Stimulated activated CD4-positive, alpha-beta T cell treated with anti-CD3 and anti-CD28 coated beads, Interleukin-2, amount 100 ng/mL, for 4 hours (primary cell): ENCODE measurements at places on chromosomes 1 and 21.

DNA sequence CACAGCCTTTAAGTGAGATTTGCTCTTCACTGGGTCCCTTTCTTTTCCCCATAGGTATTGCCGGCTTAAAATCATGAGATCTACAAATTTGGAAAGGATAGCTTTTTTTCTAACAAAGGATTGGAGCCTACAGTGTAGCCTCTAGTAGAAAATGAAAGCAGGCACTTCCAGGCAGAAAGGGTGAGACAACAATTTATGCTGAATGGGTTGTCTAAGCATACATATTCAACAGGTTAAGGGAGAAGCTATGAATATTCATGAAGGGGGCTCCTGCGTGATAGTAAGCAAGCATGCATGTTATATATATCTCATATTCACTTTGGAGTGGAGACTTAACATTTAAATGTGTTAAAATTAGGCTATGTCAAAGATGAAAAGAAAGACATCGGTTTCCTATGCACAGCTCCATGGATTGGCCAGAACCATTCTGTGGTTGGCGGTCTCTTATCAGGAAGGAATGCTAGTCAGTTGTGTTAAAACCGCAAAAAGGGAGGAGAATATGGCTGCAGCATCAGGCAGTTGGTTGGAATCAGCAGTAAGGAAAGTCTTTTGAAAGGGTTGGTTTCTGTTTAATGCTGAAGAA is 66.0 kb downstream of the VCAM1 start:
- DNase-seq: no peak

DNA sequence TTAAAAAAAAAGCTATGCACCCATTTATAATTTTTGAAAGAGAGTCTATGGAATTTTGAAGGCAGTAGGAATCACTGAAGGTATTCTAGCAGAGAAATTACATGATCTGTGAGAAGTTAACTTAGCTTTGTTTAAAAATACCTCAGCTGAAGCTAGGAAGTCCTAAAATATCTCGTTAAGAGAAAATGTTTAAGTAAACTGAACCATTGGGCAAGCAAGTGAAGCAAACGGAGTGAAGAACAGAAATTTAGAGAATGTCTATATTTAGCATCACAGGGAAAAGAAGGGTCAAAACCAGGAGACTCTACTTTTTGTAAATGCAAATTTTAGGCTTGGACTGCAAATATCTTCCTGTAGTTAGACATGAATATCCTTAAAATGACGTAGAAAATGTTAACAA is 230.8 kb downstream of the HMCN1 start:
- DNase-seq: no peak

DNA sequence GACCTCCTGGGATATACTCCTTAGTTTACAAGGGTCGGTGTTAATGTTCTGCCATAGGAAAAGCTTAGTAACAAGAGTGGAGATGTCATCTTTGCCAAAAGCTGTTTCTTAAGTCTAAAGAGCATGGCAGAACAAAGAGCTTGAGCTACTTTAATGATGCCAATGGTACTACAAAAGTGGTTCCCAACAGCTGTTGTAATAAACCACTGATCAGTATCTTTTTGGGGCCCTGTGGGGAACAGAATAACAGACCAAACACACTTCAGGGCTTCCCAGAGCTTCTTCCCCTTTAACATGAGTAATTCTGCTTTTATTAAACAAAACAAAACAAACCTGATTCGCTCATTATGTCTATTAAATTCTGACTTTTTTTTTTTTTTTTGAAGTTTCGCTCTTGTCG is 116.3 kb downstream of the NCAM2 start:
- DNase-seq: no peak

DNA sequence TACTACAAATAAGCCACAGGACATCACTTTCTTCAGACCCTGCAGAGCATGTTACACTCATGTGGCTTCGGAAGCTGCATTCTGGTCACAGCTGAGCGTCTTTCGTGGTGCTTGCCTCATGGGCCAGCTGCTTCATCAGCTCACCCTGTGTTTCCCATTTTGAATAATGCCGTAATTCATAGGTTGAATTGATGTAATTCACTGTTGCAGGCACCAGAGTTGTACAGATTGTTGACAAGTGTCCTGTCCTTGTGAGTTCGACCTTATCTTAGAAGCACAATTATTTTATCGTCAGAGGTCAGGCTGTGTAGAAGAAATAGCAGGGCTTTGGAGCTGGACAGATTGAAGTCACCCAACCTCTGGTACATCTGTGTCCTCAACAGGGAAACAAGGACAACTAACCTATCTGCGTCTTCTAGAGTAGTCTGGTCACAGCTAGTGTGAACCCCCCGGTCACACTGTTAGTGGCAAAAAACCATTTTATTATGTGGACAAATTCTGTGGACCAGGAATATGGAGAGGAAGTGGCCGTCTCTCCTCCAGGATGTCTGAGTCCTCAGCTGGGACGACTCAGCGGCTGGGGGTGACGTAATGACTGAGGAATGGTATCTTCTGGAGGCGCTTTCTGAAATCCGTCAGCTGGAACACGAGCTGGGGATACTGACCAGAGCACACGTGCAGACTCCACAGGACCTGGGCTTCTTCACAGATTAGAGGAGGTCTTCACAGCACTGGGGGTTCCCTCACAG is 17.8 kb downstream of the PKNOX1 start:
- DNase-seq: no peak

- DNase-seq: no peak
These were observed 143.7 kb upstream of the ETS2 start for GRCh38 chr21:38661889-38662568.

DNA sequence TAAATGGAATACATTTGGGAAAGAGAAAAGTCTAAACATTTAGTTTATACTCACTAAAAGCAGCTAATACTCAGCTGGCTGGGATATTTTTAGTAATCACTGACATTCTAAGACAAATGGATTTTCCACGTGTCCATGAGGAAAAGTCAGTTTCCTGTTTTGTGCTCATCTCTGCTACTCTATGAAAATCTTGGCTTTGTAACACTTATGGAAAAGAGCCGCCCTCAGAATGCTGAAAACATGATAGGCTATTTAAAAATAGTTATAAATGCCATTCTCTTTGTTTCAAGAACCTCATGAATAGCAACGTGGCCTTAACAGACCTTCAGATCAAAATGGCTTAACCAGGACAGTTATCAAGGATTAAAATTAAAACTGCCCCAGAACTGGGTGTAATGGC is 29.9 kb downstream of the MRAP start:
- DNase-seq: no peak
